ENCODE measurements at places on chromosomes 2 and 18.

- DNase-seq, result no peak
Observed at GRCh38 chr18:10659594-10659993, 133.8 kb downstream of the NAPG start.

DNA sequence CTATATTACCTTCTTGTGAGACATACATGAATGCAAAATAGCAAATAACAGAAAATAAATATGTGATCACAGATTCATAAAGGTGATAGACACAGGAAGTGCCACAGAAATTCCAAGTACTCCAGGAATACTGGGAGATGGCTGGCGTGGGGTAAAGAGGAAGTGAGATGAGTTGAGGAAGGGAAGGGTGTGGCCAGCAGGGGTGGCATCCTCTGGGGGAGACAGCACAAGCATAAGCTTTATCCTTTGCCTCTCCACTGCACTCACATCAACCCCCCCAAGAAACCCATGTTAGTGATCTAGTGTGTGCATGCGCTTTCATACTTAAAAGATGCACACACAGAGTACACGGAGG is 94.8 kb upstream of the B3GNT7 start:
- no peak for DNase-seq

DNA sequence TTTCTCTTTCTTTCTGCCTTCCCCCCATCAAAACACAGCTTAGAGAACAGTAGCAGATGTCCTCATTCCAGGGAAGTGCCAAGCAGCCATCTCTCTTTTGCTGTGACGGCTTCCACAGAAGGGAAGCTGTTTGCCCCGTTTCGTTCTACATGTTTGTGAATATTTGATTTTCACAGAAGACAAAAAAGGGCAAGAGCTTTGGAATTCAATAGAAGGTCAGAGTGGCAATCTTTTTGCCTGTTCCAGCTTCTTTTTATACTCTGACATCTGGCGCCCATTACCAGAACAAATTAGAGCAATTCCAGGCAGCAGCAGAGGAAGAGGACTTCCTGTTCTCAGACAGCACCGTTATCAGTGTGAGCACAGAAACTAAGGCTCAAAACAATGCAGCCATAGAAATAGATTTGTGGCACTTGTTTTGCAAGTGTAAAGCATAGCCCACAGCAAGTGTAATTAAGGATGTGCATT is 79.0 kb upstream of the CDH19 start:
- DNase-seq, result no peak

DNA sequence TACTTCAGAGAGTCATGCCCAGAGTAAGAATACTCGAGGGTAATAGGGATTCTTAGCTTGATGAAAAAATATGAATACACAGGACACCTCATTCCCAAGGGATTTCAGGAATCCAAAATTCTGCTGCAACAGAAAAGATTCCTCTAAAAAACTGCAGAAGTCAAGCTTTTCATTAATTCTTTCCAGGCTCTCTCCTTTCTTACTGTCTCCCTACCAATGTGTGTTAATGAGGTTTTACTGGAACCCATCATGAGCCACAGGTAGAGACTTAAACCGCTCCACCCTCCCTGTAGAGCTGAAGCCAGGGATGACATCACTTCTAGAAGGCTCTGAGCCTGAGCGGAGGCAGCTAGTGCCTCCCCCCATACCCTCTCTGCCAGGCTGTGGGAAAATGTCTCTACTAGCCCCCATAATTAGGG is 3.4 kb downstream of the SDC1 start:
- DNase-seq, result peak; percentile 83

DNA sequence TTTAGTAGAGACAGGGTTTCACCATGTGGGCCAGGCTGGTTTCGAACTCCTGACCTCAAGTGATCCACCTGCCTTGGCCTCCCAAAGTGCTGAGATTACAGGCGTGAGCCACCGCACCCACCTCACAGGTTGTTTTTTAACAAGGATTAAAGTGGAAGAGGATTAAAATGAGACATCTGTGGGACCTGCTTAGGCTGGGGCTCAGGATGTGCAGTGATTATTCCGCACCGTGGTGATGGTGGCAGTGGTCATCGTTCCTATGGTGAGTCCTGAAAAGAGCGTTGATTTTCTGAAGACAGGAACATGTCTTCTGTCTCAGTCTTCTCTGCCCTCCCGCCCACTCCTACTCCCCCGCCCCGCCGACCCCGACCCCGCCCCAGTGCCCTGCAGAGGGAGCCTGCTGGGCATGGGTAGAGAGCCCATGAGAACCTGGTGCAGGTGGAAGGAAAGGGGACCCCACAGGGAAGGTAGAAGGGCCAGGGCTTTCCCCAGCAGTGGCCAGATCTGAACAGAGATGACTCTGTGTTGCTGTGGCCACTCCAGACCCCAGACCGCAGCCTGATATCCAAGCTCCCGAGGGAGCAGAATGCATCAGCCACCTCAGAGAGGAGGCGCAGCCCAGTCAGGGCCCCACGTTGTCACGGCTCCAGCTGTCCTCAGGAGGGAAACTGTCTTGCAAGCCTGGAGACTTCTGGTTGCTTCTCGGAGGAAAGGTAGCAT is 34.5 kb upstream of the FOSL2 start:
- DNase-seq, result no peak

- peak; percentile 65 for DNase-seq
Observed at GRCh38 chr2:238456970-238457926, 30.5 kb downstream of the ASB1 start.

GRCh38 chr18:2963048-2963447 is 49.9 kb downstream of the LPIN2 start:
- no peak for DNase-seq

DNA sequence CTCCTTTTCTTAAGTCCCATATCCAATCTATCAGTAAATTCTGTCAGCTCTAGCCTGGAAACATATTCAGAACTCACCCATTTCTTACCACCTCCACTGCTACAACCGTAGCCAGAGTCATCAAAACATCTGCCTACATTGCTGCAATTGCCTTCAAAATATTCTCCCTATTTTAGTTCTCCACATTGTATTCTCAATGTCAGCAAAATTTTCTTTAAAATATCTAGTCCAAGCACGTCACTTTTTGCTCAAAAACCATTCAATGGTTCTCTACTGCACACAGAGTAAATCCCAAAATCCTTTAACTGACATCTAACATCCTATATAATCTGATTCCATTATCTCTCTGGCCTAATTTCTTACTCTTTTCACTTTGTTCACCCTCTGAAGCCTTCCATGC is 68.5 kb upstream of the ERBB4 start:
- DNase-seq, result no peak

GRCh38 chr2:217835931-217836891 is 166.6 kb downstream of the TNS1 start:
- DNase-seq, result peak; percentile 35

DNA sequence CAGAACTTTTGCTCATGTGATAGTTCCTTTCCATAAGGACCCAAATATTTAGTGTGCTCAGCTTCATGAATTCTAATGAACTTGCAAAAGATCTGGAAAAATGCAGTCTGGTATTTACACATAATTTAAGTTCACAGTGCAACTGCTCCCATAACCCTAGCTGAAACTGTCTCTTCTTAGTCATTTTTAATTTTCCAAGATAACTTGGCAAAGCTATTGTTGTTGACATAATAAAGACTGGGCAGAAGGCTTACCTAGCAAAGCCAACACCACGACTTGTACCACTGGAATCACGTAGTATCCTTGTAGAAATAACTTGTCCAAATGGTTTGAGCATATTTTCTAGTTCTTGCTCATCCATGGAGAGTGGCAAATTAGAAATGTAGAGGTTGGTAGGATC is 103.0 kb upstream of the ITGB6 start:
- no peak for DNase-seq

GRCh38 chr2:99648178-99648844 is 158.5 kb upstream of the REV1 start:
- DNase-seq, result no peak

GRCh38 chr2:23350792-23351355 is 34.1 kb upstream of the KLHL29 start:
- no peak for DNase-seq

DNA sequence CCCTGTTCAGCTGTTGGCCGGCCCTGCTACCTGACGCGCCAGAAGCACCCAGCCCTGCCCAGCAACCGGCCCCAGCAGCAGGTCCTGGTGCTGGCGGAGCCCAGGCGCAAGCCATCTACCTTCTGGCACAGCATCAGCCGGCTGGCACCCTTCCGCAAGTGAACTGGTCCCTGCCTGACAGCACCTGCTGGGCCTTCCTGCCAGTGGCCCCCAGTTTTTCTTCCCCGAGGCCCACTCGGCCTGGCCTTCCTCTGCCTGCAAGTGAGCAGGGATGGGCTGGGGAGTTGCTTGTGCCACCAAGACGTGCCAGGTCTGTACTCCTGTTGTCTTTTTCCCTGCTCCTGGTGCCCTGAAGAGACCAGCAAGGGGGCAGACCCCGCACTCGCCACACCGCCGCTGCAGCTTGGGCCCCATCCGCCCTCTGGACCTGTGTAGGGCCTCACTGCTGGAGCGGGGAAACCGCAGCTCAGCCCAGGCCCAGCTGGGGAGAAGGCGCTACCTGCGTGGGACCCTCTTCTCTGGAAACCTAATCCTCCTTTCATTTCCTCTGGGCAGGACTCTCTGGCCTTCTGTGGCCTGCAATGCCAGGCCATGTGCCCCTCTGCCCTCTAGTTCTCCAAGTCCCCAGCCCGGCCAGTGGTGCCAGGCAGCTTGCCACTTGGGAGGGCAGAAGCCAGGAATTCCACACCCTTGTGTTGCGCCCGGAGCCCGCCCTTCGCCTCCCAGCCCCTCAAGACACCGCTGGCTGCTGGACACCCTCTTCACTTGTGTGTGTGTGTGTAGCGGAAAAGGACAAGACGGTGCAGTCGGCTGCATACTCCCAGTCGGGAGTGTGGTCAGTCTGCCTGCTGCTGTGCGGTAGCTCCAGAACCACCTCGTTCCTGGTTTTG is 47.0 kb downstream of the FAM168B start:
- DNase-seq, result no peak

- DNase-seq, result no peak
Observed at GRCh38 chr18:75090336-75090735, 118.6 kb downstream of the PTGR3 start.

GRCh38 chr2:142332196-142332595 is 201.4 kb upstream of the LRP1B start:
- no peak for DNase-seq

GRCh38 chr2:21317131-21317530 is 193.4 kb downstream of the TDRD15 start:
- peak; percentile 15 for DNase-seq

- DNase-seq, result peak; percentile 43
Observed at GRCh38 chr2:112679484-112679883, 33.7 kb downstream of the SLC20A1 start.

DNA sequence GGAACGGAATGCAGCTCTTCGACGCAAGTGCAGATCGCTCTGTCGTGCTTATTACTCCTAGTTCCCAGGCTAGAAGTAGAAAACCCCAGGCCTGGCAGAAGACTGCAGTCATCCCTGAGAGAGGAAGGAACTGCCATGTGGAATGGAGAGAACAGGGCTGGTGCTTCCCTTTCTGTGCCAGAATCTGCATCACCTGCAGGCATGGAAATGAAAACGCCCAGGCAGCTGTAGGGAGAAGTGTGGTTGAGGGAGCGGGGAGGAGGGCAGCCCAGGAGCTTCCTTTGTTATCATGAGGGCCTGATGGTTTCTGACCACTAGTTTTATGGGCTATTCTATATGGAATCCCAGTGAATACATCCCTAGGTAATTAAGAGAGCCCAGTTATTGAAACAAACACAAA is 79.4 kb upstream of the SMIM21 start:
- no peak for DNase-seq

DNA sequence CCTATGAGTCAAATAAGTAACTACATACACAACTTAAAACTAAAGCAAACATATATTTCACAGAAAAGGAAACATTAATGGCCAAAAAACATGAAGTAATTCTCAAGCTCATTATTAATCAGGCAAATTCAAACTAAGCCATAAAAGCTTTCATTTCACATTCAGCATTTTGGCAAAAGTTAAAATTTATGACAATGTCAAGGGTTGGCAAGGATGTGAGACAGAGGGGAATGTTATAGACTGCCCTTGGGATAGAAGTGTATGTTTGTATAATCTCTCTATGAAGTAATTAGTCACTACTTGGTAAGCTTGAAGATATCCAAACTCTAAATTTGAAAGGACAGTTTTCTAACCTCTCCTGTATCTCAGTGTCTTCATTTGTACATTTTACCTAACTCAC is 539.4 kb downstream of the RIT2 start:
- no peak for DNase-seq

GRCh38 chr2:37851428-37851827 is 73.7 kb upstream of the RMDN2 start:
- no peak for DNase-seq

GRCh38 chr2:102478686-102479470 is 5.9 kb downstream of the SLC9A4 start:
- DNase-seq, result no peak

- DNase-seq, result no peak
Observed at GRCh38 chr18:45277908-45278307, 337.4 kb upstream of the SLC14A2 start.

- DNase-seq, result no peak
Observed at GRCh38 chr2:195871326-195871725, 197.3 kb downstream of the DNAH7 start.

GRCh38 chr2:222707689-222708273 is 36.3 kb downstream of the MOGAT1 start:
- DNase-seq, result peak; percentile 67

GRCh38 chr18:79378536-79379250 is 17.0 kb upstream of the NFATC1 start:
- peak; percentile 66 for DNase-seq

DNA sequence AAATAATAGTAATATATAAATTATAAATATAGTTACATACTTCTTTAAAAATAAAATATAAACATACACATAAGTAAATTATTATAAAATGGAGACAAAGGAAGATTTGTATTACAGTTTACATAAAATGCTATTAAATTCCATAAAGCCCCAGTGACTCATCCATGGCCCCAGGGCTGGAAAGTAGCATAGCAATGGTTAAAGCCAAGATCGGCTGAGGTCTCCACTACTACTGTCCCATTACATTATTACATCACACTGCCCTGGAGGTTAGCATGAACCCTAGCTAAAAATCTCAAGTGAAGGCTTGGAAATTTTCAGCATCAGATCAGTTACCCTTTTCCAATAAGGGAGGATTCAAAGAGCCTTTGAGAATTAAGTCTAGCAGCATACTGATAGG is 936.2 kb downstream of the DSC3 start:
- peak; percentile 76 for DNase-seq

DNA sequence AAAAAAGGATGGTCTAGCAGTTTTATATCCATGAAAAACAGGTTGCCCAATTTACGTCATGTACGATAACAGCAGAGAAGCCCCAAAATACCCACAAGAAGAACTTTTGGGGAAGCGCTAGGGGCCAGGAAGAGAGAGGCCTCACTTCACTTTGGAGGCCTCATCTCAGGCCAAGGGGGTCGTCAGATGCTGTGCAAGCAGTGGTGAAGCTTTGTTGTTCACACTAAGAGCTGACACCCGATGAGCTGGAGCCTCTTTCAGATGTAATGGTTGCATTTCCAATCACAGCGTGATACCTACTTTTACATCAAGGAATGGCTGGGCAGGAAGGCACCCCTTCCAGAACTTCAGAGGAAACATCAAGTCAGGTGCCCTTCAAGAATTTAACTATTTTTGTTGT is 242.3 kb upstream of the PXDN start:
- no peak for DNase-seq
